ENCODE measurements at places on chromosomes 12 and 14.

DNA sequence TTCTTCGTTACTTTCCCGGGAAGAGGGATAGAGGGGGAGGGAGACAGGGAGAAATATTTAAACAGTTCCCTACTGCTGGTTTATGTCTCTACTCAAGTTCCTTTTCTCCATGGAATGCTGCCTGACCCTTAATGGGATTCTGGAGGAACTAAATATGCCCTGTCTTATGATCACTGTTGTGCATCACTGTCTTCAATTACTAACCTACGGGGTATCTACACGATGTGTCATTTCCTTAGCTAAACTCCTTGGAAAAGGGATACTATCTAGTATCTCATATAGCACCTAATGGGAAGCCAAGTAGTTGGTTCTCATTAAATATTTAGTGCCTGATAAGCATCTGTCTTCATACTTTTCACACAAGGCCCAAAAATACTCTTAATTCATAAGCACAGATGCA, 37.5 kb upstream of the FBLN5 start:
- DNase-seq = no peak

GRCh38 chr12:110677206-110677911, 11.6 kb downstream of the HVCN1 start:
- no peak for DNase-seq

DNA sequence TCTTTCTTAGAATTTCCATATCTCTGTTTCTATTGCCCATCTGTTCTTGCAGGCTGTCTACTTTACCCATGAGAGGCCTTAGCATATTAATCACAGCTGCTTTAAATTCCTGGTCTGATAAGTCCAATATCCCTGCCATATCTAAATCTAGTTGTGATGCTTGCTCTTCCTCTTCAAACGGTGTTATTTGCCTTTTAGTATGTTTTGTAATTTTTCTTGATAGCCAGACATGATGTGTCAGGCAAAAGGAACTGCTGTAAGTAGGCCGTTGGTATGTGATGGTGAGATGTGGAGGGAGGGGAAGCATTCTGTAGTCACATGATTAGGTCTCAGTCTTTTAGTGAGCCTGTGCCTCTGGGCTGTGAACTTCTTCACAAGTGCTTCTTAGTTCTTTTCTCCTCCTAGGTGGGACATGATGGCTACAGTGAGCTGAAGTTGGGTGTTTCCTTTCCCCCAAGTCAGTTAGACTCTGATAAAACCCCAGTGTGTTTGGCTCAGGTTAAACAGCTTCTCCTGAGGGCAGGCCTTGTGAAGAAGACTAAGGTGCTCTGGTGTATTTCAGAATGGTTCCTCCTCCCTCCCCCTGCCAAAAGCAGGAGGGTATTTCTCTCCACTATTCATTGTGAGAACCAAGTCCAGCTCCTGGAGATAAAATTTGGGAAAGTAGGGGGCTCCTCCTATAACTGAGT, 195.9 kb upstream of the PARP11 start:
- DNase-seq = no peak

DNA sequence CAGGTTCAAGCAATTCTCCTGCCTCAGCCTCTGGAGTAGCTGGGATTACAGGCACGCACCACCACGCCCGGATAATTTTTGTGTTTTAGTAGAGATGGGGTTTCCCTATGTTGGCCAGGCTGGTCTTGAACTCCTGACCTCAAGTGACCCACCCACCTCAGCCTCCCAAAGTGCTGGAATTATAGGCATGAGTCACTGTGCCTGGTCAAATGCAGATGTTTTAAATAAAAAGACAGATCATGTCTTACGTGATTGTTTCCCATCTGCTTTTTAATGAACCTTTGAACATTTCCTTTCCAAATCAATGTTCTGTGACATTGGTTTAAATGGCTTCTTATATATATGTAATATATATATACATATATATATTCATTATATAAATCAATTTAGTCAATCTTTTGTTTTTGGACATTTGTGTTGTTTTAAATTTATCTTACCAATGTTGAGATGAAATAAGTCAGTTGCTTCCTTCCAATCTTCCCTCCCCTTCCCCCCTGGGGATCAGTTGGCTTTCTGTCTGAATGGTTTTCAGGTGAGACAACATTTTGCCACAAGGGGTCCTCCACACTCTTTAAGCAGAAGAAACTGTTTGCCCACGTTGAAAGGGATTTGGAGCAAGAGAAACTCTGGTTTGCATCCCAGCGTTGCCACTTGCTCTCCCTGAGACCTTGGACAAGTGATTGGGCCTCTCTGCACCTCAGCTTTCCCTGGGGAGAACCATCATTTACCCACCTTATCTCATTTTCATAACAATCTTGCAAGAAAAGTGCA, 47.6 kb upstream of the RBM19 start:
- DNase-seq = no peak

GRCh38 chr14:59254911-59255545, 66.6 kb downstream of the DAAM1 start:
- DNase-seq = no peak

DNA sequence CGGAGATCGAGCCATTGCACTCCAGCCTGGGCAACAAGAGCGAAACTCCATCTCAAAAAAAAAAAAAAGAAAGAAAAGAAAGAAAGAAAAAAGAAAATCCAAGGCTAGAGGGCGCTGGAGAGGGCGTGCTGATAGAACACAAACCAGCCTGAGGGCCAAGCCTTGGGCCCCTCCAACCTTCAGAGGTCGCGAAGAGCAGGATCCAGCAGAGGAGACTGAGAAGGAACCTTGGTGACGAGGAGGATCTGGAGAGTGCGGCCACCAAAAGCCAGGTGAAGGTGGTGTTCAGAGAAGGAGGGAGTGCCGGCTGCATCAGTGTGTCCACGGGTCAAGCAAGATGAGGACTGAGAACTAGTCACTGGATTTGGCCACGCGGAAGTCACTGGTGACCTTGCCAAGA, 4.1 kb upstream of the DYNC1H1 start:
- DNase-seq = no peak

DNA sequence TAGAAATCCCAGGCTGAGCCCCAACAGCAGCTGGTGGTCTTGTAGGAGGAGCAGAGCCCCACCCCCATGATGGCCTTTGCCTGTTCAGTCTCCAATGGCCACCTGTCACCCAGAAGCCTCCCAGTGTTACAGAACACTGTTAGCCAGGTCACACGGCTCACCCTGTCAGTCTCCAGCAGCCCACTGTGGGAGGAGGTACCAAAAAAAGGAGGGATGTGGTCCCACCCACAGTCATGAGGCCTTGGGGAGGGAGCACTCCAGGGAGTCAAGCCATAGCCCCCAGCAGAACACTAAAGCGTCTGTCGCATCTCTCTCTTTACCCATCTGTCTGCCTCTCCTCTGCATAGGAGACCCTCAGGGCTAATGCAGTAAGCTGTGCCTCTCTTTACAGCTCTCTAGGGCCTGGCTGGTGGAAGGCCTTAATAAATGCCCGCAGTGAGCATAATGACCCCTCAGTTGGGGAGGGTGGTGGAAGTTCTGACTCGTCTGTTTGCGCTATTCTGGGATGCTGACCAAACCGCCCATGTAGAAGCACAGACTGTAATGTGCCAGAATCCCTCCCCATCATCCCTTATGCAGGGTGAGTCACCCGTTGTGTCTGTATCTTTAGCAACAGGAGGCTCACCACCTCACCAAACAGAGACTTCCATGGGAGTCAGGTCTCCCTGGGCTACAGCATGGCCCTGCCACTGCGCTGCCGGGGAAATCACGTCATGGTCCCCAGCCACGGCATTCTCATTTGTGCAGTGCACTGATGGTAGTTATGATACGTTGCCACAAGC, 14.6 kb downstream of the C14orf132 start:
- DNase-seq = no peak

- DNase-seq = no peak
Observed at GRCh38 chr12:98911396-98911795, 266.3 kb downstream of the APAF1 start.

DNA sequence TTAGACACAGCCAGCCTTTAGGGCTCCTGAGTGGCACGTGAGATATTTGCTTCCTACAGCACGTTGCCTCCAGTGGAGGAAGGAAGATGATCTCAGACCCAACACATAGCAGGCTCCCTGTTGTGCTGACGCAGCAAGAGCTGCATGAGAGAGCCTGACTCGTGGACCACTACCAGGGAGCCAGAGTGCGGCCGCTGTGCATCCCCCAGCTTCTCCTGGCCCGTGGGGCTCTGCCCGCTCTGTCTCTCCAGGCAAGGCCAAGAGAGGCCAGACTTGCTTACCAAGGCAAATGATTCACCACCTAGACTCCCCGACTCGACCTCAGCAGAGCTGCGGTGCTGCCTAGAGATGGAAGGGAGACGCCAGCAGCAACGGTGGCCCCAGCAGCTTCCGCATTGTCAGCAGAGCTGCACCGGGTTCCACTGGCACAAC, 37.5 kb downstream of the MAP3K9 start:
- no peak for DNase-seq

GRCh38 chr14:91575469-91576208, 65.5 kb upstream of the PPP4R3A start:
- no peak for DNase-seq

DNA sequence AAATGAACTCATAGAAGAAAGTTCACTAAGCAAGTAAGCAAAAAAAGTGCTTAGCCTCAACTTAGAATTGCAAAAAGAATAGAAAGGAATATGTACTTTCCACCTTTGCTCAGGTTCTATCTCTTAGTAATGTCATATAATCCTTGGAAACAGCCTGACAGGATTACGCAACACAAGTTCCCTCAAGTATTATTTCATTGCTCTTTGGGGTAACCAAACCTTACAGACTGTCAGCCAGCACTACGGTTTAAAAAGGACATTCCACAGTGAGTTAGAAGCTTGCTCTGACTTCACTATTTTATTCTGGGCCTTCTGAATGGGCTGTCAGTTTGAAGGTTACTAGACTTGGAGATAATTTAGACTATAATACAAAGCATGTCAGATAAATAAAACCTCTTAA, 264.0 kb downstream of the ATXN7L3B start:
- no peak for DNase-seq

All from HTR-8/SVneo (cell line).